Gastrocnemius medialis (tissue), 4 donors: ENCODE measurements at places on chromosomes 4 and X. TPM values are rescaled to one million over a fixed set of nuclear protein-coding genes. Genes with fewer than 3 reads are reported as not detected.

The TAF7L gene
- total RNA-seq, result not detected

GRCh38 chr4:170675568-170676262 is 586.0 kb upstream of the AADAT start:
- no peaks in the 10 kb centered on the region for H3K27me3 ChIP-seq
- H3K4me1 ChIP-seq, result no peaks in the 10 kb centered on the region
- no peak overlapping the region for H3K4me3 ChIP-seq
- H3K27ac ChIP-seq, result no peak overlapping the region
- no peaks in the 10 kb centered on the region for H3K36me3 ChIP-seq
- DNase-seq, result no peak

DNA sequence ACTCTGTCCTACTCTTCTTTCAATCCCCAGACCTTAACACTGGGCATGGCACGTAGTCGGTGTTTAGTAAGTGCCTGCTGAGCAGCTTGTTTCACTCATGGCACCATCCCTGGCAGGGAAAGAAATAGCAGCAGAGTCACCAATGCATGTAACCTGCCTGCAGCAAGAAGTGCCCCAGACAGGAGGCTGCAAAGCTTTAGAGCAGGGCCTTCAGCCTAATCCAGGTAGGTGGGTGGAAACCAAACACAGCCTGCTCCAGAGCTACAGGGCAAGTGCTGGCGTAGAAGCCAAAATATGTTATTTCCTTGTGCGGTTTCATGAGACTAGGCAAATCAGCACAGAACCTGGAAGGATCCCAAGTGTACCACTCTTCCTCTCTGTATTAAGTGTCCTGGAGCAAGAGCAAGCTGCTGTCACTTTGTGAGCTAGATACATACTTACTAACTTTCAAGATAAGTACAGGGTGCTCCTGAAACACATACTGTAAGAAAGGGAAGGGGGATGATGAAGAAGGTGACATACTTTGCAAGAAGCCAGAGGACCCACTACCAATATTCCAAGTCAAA is 5.5 kb downstream of the PROM1 start:
- H3K4me3 ChIP-seq, result no peak overlapping the region
- no peak for DNase-seq
- H3K27me3 ChIP-seq, result peaks cover 30% of the 10 kb centered on the region
- peaks cover 15% of the 10 kb centered on the region for H3K4me1 ChIP-seq

DNA sequence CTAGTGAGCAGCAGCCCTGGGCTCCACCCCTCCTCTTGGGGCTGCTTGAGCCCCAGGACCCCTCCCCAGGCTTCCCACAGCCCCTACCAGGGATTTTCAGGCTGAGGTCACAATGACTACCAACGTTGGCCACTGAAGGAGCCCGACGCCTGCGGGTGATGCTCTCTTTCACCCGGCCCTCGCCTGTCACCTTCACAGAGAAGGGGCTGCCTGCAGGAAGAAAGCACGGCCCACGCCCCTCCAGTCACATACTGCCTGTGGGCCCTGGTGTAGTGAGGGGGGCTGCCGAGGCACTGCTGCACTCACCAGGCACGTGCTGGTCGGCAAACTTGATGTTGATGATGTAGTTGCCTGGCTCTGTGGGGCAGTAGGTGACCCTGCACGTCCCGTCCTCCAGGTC is 22.0 kb downstream of the FLNA start:
- no peaks in the 10 kb centered on the region for H3K36me3 ChIP-seq
- H3K4me1 ChIP-seq, result no peaks in the 10 kb centered on the region
- no peaks in the 10 kb centered on the region for H3K27me3 ChIP-seq
- H3K27ac ChIP-seq, result no peak overlapping the region
- no peak for DNase-seq

DNA sequence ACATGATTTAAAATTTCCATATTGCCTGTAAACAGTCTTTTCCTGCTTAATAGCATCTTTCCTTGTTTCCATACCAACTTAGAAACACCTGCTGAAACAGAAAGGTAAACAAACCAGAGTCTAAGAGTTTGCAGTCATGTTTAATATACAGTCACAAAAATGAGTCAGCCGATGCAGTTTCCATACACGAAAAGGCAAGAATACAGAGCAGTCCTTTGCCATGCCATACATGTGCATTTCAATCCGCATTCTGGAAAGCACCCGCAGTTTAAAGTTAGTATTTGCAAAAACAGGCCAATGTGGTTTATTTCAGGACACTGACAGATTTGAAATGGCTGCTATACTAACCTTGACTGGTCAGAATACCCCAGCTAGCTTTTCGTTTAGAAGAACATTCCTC is 32.1 kb downstream of the ASB5 start:
- no peaks in the 10 kb centered on the region for H3K36me3 ChIP-seq
- no peak for DNase-seq
- H3K27ac ChIP-seq, result peak overlapping the region; percentile 82
- peak overlapping the region; percentile 27 for H3K4me3 ChIP-seq
- no peaks in the 10 kb centered on the region for H3K27me3 ChIP-seq

- no peaks in the 10 kb centered on the region for H3K4me1 ChIP-seq
- H3K36me3 ChIP-seq, result no peaks in the 10 kb centered on the region
- H3K27me3 ChIP-seq, result peaks cover 3% of the 10 kb centered on the region
- no peak overlapping the region for H3K27ac ChIP-seq
- H3K4me3 ChIP-seq, result no peak overlapping the region
Observed at GRCh38 chrX:13598877-13599276, 29.5 kb downstream of the EGFL6 start.

- H3K36me3 ChIP-seq, result no peaks in the 10 kb centered on the region
- H3K27me3 ChIP-seq, result no peaks in the 10 kb centered on the region
- no peak overlapping the region for H3K4me3 ChIP-seq
- H3K27ac ChIP-seq, result no peak overlapping the region
Observed at GRCh38 chr4:13985837-13986236, 358.3 kb upstream of the BOD1L1 start.

DNA sequence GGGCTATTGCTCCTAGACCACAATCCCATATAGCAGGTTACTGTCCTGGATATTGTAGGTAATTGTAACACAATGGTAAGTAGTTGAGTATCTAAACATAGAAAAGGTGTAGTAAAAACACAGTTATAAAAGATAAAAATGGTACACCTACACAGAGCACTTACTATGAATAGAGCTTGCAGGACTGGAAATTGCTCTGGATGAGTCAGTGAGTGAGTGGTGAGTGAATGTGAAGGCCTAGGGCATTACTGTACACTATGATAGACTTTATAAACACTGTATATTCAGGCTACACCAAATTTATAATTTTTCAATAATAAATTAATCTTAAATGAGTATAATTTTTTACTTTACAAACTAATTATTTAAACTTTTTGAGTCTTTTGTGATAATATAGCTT is 425.7 kb downstream of the PABPC4L start:
- no peaks in the 10 kb centered on the region for H3K4me1 ChIP-seq
- no peak overlapping the region for H3K27ac ChIP-seq
- no peaks in the 10 kb centered on the region for H3K27me3 ChIP-seq
- no peak for DNase-seq
- no peaks in the 10 kb centered on the region for H3K36me3 ChIP-seq
